ENCODE measurements at places on chromosomes 11 and 22.

DNA sequence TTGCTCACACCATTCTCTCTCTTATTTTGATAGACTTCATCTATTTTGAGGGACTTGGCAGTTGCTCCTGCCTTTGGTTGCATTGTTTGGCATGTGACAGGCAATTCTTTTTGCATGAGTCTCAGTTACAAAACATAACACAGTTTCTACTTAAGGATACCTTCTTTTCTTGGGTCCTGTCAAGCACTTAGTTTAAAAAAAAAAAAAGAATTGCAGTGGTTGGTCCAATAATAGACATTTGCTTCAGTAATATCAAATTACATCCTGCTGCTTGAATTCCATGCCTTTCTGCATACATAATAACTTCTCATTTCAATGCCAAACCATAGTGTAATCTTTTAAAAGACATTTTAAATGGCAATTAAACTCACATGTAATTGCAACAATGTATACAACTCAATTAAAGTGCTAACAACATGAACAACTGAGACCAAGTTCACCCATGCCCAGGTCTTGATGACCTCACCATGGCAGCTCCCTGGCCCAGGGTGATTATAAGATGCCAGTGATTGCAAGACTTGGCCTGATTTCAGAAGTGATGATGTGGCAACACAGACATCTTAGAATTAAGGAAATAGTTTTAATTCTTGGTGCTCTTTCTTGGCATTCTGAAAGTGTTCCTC is 32.2 kb upstream of the PLET1 start:
- DNase-seq = no peak

DNA sequence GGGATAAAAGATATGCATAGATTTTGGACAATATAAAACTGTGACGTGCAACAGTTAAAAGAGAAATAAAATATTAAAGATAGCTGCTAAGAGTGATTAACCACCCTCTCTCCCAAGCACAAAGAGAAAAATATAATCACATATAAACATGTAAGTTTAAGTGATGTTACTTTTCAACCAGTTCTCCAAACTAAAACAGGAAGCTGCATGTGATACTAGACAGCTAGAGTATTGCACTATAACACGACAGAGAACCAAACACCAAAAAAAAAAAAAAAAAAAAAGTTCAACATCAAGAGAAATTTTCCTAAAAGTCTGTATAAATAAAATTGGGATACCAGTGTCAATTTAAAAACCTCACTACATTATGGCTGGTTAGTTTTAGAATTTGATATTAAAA is 79.1 kb downstream of the PICALM start:
- no peak for DNase-seq

DNA sequence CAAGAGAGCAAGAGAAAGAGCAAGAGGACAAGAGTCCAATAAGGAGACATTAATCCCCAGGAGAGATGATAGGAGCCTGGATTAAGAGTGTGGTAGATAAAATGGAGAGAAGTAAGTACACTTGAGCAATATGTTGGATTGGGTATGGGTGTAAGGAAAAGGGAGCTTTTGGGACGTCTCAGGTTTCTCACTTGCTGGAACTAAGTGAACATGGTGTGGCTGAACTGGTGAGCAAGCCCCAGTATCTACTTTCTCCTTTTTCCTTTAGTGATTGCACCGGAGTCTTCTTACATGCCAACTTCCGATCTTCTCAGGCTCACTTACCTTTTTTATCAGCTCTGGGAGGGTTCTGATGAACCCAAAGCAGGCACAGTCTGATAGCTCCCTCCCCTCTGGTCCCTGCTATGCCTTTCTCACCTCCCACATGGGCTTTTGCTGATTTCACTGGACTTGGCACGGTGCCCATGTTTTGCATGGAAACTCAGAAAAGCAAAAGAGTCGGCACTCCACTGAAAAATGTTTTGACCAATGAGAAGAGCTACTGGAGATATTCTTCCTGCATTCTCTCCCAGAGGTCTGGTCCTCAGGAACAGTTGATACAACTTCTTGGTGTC is 14.5 kb upstream of the APLNR start:
- no peak for DNase-seq

DNA sequence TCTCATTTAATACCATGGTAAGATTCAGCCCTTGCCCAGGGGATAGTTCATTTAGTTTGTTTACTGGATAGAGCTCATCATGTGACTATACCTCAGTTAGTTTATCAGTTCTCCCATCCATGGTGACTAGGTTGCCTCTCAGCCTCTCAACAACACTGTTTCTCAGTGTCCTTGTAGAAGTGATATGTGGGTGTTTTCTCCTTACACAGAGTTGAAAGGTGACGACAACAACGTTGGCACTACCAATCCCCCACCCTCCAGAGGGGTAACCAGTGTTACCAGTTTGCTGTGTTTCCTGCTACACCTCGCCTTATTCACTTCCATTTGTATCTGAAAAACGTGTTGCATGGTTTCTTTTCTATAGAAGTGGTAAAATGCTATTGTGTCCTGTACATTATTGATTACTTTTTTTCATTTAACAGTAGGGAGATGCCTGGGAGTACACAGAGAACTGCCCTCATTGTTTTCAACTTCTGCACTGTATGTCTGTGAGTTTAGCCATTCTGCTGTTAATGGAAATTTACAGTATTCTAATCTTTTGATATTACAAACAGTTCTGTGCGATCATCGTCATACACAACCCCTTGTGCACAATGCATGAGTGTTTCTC is 11.6 kb downstream of the NEAT1 start:
- no peak for DNase-seq

DNA sequence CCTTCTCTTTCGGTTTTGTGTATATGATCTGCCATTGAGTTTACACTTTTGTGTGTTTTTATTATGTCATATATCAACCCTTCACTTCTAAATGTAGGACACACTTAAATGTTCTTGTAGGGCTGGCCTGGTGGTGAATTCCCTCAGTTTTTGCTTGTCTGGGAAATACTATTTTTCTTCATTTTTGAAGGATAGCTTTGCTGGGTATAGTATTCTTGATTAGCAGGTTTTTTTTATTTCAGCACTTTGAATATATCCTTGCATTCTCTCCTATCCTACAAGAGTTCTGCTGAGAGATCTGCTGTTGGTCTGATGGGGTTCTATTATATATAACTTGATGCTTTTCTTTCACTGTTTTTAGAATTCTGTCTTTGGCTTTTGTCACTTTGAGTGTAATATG is 79.1 kb downstream of the TECTA start:
- DNase-seq = no peak

DNA sequence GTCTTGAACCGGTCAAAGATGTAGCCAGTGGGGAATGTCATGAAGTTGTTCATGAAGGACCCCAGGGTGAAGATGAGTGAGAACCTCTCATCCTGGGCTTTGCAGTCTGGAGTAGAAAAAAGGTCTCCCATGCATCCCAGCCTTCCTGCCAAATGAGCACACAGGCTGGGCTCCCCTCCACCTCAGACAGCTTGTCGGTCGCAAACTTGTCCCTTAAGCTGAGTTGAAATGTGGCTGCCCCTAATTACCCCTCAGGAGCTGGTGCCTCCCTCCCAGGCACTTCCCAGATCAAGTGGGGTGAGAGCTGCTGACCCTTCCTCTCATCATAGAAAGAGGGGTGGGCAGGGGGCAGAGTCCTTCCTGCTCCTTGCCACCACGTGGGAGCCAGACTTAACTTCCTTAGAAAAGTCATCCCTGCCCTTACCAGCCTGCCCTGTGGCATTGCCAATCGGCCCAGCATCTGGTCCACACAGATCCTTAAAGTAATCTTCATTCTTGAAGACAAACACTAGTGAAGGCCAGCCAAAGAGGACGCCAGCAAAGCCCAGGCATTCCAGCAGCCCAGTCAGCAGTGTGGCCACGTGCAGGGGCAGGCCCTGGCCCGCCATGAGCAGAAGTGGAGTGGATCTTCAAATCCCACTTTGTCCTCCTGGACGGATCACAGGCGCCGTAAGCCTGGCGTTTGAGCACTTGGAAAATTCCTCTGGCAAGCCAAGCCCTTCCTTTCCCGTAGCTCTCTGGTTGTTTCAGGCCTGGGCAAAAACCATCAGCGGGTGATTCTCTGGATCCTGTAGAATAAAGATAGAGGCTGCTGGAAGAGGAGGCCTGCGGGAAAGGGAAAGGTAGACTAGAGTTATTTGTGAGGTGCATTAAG is 1.1 kb downstream of the SLC43A3 start:
- peak; percentile 70 for DNase-seq

DNA sequence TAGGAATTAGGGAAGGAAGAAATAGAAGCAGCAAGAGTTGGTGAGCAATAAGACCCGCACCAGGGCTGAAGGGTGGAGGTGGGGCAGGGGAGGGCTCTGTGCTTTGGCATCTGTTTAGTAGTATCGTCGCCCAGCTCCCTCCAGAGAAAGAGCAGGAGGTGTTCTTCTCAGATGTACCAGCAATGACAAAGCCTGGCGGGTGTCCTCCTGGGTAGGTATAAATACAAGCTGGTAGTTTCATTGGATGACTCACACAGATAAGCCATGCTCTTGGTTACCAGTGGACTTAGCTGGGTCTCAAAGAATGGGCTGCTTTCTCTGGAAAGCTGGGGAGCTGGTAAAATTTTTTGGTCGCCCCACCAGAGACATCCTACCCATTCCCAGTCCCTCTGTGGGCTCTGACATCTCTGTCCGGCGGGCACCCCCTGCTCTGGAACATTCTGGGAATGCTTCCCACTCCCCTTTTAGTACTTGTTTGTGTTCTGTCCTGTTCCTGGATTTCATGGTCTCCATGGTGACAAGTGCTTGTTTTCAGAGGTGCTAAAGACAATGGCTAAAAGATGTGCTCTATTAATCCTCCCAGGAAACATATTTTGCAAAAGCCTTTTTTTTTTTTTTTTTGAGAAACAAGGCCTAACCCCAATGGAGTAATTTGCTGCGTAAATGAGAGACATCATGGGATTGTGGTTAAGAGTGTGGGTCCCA is 15.4 kb upstream of the TUBA8 start:
- DNase-seq = no peak

DNA sequence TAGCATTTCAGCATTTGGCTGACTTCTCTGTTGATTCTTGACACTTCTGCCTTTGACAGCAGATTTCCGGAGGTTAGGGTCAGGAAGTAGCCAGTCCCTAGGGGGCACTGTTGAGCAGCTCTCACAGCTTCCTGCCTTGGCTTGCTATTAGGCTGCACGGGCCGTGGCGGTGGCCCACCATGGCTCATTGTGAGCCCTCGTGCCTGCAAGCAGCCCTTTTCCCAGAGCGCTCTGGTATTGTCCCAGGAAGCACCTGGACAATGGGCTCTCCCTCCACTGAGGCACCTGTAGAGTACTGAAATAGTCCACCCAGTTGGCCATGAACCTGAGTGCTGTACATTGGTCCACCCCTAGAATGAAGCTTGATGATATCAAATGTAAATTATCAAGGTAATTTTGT is 100.2 kb upstream of the GAL start:
- peak; percentile 47 for DNase-seq

DNA sequence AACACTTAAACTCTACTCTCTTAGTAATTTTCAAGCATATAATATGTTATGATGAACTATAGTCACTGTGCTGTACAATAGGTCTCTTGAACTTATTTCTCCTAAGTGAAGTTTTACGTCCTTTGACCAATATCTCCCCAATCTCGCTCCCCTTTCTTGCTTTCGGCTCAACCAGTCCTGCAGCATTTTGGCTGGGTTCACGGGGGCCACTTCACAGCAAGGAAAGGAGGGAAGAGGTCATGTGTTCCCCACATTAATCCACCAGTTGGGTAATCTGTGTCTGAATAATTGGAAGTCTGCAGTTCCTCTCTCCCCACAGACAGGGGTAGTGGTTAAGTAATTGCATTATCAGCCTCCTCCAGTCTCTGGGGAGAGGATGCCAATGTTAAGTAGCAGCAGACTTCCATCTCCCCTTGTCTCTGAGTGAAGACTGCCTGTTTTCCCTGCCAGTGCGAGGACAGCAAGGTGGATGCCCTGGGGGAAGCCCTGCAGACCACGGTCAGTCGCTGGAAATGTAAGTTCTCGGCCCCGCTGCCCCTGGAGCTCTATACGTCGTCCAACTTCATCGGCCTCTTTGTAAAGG is 59.2 kb upstream of the CRTAM start:
- no peak for DNase-seq

GRCh38 chr11:10076458-10077141 is 217.4 kb downstream of the SBF2 start:
- DNase-seq = peak; percentile 49

DNA sequence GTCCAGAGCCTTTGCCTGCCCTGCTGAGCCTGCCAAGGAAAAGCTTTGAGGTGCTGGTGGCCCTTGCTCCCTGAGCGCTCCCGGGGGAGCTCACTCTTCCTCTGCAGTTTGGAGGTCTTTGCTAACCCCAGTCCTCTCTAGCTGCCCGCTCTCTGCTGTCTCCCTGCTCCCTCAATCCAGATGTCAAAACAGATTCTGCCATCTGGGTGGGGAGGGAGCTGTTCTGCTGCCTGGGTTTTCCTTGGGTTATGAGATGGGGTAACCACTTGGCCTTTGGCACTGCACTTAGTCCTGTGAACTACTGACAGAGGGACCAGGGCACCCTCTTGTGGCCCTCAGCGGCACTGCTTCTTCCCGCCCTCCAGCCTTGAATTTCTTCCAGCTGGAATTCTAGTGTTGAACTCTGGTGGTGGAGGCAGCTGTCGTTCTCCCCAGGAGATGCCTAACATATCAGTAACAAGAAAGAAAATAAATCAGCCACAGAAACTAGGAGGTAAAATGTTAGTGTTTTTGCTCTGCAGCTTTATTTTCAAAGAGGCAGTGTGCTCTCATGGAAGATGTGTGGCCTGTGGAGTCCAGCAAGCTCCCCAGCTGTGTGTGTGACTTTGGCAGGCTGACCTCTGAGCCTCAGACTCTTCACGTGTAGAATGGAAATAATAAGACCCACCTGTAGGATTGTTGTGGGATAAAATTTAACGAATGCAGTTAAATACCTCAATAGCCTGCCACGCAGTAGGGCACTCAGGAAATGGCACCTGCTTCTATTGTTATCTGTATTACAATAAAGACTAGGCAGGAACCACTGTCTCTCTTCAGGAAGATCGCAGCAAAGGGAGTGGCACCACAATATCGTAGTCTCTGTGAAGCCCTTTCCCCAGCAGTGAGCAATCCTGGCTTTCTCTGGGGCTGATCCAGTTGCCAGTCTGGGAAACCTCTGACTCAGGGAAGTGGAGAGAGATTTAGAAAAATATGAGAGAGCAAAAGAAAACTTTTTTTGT is 23.4 kb downstream of the ARFGAP2 start:
- peak; percentile 74 for DNase-seq

DNA sequence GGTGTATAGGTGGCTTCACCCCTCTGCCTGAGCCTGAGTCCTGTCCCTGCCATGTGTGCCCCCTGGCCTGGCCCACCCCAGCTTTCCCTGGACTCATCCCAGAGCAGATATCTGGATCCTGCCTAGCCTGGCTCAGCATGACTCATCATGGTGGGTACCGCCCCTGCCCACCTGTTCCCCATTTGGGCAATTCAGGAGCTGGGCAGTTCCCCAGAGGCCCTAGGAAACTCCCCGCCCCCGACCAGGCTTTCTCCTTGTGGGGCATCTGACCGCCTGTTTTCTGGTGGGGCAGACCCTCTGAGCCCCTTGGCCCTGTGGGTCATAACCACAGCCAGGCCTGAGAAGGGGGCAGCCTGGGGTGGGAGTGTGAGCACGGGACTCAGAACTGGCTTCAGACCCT is 4.4 kb downstream of the TSPO start:
- no peak for DNase-seq
